Fibroblast of lung (primary cell): ENCODE measurements at places on chromosomes 7 and 10.
A peak's percentile ranks its signal among the peaks of the same experiment; 100 is the strongest.

DNA sequence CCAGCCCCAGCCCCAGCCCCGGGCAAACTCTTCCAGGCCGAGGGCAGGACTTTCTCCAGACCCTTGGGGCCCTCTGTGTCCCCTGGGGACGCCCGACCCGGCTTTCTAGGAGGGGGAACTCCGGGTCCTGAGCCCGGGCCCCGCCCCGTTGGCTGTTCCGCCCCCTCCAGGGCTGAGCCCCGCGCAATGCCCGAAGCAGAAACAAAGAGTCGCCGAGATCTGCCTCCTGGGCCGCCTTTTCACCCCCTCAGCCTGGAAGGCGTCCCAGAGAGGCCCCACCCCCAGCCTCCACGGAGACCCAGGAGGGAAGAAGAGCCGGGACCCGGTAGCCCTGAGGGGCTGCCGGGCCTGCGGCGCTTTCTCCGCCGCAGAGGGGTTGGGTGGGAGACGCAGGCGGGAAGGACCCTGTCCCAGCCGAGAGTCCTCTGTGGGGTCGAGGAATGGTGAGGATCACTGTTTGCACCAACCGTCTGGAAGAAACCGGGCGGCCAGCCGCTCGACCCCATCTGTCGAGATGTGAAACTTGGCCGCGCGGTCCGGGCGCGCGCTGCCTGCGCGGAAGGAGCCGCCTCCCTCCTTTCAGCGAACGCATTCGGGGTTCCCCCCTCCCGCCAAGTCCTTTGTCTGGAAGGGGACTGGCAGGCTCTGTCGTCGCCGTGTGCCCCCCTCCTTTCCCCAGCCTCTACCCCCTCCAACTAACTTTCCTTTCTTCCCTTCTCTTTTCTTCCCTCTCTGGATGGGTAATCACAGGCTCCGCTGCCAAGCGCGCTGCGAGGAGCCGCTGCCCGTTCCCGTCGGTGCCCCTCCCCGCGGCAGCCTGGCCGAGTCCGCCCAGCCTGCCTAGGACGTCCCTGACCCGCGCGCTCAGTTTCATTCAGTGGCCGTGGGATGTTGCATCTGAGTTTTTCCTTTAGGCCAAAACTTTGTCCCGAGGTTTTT lies 10.2 kb downstream of the EN2 start:
- H3K4me1 ChIP-seq = no peaks in the 10 kb centered on the region
- H3K27ac ChIP-seq = no peak overlapping the region
- H3K36me3 ChIP-seq = no peaks in the 10 kb centered on the region
- no peak overlapping the region for H3K4me3 ChIP-seq
- H3K27me3 ChIP-seq = peaks cover 69% of the 10 kb centered on the region

- H3K27me3 ChIP-seq = no peaks in the 10 kb centered on the region
- no peaks in the 10 kb centered on the region for H3K4me1 ChIP-seq
- no peak overlapping the region for H3K27ac ChIP-seq
- DNase-seq = no peak
- no peaks in the 10 kb centered on the region for H3K36me3 ChIP-seq
Observed at GRCh38 chr10:10730471-10731043, 287.1 kb upstream of the CELF2 start.

DNA sequence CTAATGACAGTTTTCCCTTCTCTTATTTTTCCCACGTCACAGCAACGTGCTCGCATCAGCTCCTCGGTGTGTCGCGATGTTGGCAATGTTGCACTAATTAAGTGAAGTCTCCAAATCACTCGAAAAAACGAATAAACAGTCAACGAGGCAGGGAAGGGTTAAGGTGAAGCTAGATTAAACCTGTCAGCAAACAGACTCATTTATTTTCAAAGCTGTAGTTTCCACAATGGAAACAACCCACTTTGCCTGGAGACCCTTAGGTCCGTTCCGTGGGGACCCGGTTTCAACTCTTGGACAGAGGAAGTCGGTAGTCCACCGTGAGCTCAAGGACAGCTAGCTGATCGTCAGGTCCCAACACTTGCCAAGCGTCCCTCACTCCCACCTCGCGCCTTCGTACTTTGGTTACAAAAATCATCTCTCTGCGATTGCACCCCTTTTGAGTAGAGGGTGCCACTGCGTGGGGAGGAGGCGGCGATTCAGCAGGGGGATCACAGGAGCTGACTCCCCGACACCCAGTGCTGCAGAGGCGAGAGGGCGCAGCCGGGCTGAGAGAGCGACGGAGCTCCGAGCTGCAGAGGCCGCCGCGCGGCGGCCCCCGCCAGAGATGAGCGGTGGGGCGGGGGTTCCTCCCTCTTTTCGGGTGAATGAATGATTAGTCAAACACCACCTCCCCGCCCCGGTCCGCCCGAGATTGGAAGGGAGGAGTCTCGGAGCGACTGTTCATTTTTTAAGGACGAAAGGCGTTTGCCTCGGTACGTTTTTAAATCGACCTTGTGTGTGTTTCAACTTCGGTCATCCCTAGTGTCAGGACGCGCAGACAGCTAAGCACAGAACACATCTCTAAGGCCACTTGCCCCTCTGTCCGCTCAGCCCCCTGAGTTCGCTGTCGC lies 1.3 kb upstream of the BMPER start:
- H3K27me3 ChIP-seq = no peaks in the 10 kb centered on the region
- DNase-seq = peak; percentile 42
- H3K4me1 ChIP-seq = peaks cover 16% of the 10 kb centered on the region
- H3K36me3 ChIP-seq = no peaks in the 10 kb centered on the region
- H3K27ac ChIP-seq = peak overlapping the region; percentile 88
- peak overlapping the region; percentile 75 for H3K4me3 ChIP-seq

GRCh38 chr7:158301207-158301606 lies 286.4 kb downstream of the PTPRN2 start:
- no peak for DNase-seq
- no peak overlapping the region for H3K27ac ChIP-seq
- H3K27me3 ChIP-seq = no peaks in the 10 kb centered on the region
- H3K36me3 ChIP-seq = no peaks in the 10 kb centered on the region

DNA sequence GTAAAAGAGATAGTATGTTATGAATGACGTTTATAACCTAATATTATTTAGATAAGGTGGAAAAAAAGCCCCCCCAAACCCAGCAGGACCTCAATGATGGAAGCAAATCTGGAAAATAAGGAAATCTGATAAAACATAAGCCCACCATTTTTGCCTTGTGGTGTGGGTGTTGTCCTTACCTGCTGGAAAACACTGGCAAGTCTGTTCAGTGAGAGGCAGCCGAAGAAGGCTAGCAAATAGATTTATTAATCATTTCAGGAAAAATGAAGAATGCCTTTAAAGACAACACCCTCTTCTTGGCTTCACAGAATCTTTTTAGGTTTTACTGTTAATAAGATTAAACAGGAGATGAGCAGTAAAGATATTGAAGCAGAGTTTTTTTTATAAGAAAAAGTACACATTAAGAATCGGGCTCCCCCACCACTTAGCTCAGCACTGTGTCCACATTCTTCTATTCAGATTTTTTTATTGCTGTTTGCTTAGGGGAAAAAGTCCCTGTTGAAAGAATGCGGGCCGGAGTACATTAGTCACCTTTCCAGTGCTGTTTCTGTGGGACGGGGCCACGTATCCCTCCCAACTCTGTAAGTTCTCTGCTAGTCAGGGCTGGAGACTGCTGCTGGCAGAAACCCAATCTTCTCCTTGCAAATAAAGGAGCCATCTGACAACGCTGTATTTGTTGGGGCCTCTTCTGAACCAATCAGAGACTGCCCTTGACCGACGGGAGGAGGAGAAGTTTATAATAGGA lies 104.1 kb downstream of the EVX1 start:
- H3K27ac ChIP-seq = no peak overlapping the region
- no peaks in the 10 kb centered on the region for H3K4me1 ChIP-seq
- DNase-seq = peak; percentile 82
- peaks cover 2% of the 10 kb centered on the region for H3K27me3 ChIP-seq

DNA sequence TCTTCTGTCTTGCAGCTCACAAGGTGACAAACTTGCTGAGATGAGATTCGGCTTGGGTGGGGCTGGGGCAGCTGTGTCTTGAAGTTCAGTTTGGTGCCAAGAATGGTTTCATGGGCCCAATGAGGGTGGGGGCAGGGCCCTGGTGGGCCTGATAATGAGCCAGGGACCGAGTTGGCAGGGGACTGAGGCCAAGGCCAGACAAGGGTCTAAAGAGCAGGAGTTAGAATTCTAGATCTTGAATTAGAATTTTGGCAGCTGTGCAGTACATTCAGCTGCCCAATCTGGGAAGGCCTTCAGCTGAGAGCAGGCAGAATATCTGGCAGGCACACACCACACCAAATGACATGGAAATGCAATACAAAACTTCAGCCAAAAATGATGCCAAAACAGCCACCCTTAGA lies 1.5 kb upstream of the JAZF1 start:
- H3K4me3 ChIP-seq = no peak overlapping the region
- H3K27me3 ChIP-seq = no peaks in the 10 kb centered on the region
- H3K27ac ChIP-seq = no peak overlapping the region
- DNase-seq = no peak
- no peaks in the 10 kb centered on the region for H3K36me3 ChIP-seq
- peaks cover 4% of the 10 kb centered on the region for H3K4me1 ChIP-seq

DNA sequence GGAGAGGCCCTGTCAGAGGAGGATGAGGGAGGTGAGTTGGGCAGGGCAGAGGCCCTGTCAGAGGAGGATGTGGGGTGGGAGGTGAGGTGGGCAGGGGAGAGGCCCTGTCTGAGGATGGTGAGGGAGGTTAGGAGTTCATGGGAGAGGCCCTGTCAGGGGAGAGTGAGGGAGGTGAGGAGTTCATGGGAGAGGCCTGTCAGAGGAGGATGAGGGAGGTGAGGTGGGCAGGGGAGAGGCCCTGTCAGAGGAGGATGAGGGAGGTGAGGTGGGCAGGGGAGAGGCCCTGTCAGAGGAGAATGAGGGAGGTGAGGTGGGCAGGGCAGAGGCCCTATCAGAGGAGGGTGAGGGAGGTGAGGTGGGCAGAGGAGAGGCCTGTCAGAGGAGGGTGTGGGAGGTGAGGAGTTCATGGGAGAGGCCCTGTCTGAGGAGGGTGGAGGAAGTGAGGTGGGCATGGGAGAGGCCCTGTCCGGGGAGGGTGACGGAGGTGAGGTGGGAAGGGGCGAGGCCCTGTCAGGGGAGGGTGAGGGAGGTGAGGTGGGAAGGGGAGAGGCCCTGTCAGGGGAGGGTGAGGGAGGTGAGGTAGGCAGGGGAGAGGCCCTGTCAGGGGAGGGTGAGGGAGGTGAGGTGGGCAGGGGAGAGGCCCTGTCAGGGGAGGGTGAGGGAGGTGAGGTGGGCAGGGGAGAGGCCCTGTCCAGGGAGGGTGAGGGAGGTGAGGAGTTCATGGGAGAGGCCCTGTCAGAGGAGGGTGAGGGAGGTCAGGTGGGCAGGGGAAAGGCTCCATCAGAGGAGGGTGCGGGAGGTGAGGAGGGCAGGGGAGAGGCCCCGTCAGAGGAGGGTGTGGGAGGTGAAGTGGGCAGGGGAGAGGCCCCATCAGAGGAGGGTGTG lies 73.7 kb downstream of the INPP5A start:
- no peak overlapping the region for H3K4me3 ChIP-seq
- H3K27ac ChIP-seq = no peak overlapping the region
- H3K36me3 ChIP-seq = no peaks in the 10 kb centered on the region
- no peaks in the 10 kb centered on the region for H3K27me3 ChIP-seq
- no peak for DNase-seq

DNA sequence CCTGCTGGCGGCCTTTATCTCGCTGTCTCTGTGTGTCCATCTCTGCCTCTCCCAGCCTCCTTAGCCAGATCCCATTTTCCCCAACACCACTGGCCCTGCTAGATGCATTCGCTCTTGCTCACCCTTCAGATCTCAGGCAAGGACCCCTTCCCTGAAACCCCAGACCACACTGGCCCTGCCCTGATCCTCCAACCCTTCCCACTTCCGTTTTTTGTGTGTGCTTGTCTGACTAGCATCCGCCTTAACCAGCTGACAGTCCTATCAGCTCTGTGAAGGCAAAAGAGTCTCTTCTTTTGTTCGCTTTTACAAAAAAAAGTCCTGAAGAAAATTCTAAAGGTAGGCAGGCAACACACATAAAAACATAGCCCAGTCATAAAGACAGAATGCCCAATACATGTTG lies 28.7 kb downstream of the CHST15 start:
- H3K4me3 ChIP-seq = no peak overlapping the region
- DNase-seq = no peak
- H3K27ac ChIP-seq = no peak overlapping the region
- no peaks in the 10 kb centered on the region for H3K27me3 ChIP-seq
- H3K4me1 ChIP-seq = no peaks in the 10 kb centered on the region

- no peaks in the 10 kb centered on the region for H3K27me3 ChIP-seq
- H3K4me3 ChIP-seq = no peak overlapping the region
- H3K36me3 ChIP-seq = no peaks in the 10 kb centered on the region
- DNase-seq = no peak
- no peaks in the 10 kb centered on the region for H3K4me1 ChIP-seq
- H3K27ac ChIP-seq = no peak overlapping the region
Observed at GRCh38 chr10:23381298-23382040, 36.9 kb upstream of the C10orf67 start.

DNA sequence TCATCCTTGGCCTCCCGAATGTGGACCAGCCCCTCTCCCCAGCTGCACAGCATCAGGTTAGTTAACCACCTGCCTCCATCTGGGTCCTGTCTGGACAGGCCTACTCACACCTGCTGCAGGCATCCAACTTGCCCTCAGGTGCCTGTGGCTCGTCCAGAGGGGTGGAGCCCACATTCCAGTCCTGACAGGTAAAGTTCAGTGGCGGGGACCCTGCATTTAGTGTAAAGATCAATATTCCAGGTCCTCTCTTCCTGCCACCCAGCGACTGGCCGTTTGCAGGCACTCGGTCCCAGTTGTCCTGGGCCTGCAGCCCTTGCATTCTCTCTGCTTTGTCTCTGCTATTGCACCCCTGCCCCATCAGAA lies 15.0 kb downstream of the HTRA1 start:
- no peak for DNase-seq
- no peaks in the 10 kb centered on the region for H3K27me3 ChIP-seq
- H3K4me1 ChIP-seq = peaks cover 14% of the 10 kb centered on the region

GRCh38 chr10:3213208-3213607 lies 40.6 kb upstream of the PITRM1 start:
- H3K27ac ChIP-seq = no peak overlapping the region
- H3K27me3 ChIP-seq = peaks cover 2% of the 10 kb centered on the region
- no peak overlapping the region for H3K4me3 ChIP-seq
- no peaks in the 10 kb centered on the region for H3K36me3 ChIP-seq

DNA sequence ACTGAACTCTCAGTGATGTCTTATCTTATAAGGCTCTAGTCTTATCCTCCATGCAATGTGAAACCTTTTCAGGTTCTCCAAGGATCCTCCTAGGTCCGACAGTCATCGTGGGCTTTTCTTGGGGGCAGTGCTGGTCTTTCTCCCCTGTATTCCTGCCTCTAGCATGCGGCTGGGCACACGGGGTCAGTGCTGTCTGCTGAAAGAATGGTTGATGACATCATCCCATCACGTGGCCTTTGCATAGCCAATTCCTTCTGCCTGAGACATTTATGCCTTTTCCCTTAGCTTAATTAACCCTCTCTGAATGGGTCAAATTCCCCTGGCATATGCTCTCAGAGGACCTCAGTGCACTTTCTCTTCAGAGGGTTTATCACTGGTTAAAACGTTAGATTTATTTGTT lies 27.0 kb upstream of the KCNK18 start:
- DNase-seq = no peak
- H3K4me1 ChIP-seq = no peaks in the 10 kb centered on the region

- H3K36me3 ChIP-seq = peaks cover 5% of the 10 kb centered on the region
- H3K4me1 ChIP-seq = no peaks in the 10 kb centered on the region
- H3K4me3 ChIP-seq = no peak overlapping the region
- no peaks in the 10 kb centered on the region for H3K27me3 ChIP-seq
- H3K27ac ChIP-seq = no peak overlapping the region
- no peak for DNase-seq
Observed at GRCh38 chr10:73716251-73716650, 18.3 kb upstream of the AGAP5 start.

GRCh38 chr7:111705807-111706206 lies 143.5 kb upstream of the IMMP2L start:
- no peaks in the 10 kb centered on the region for H3K4me1 ChIP-seq
- no peak overlapping the region for H3K27ac ChIP-seq
- H3K36me3 ChIP-seq = no peaks in the 10 kb centered on the region
- no peaks in the 10 kb centered on the region for H3K27me3 ChIP-seq
